Smooth muscle cell of the coronary artery (primary cell): ENCODE measurements at places on chromosomes 6 and 20. TPM values are rescaled to one million over a fixed set of nuclear protein-coding genes. Genes with fewer than 3 reads are reported as not detected.

Gene CFB
- 15.0 and 108 TPM in 2 replicates for total RNA-seq

Gene MOXD1
- total RNA-seq, result 1.4 and 81.2 TPM in 2 replicates

Gene TMC2
- 0.23 TPM in 1 of 2 replicates, not detected in the other for total RNA-seq

Gene DNAH8
- total RNA-seq, result not detected in 2 replicates
